ENCODE measurements at places on chromosomes 13 and 19.
A peak's percentile ranks its signal among the peaks of the same experiment; 100 is the strongest.

DNA sequence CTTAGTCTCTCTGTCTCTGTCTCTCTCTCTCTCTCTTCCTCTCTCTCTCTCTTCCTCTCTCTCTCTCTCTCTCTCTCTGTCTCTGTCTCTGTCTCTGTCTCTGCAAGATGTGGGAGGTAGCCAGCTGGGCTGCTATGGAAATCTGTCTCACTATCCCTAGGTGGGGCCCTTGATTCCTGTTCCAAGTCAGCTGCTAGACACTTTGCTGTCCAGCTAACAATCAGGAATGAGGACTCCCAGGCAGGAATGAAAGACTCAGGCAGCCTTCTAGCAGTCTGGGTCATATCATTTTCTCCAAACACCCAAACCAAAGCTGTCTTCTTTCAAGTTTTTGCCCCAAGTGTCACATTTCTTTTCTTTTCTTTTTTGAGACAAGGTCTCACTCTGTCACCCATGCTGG is 23.2 kb downstream of the CATSPERD start:
- no peak for DNase-seq

DNA sequence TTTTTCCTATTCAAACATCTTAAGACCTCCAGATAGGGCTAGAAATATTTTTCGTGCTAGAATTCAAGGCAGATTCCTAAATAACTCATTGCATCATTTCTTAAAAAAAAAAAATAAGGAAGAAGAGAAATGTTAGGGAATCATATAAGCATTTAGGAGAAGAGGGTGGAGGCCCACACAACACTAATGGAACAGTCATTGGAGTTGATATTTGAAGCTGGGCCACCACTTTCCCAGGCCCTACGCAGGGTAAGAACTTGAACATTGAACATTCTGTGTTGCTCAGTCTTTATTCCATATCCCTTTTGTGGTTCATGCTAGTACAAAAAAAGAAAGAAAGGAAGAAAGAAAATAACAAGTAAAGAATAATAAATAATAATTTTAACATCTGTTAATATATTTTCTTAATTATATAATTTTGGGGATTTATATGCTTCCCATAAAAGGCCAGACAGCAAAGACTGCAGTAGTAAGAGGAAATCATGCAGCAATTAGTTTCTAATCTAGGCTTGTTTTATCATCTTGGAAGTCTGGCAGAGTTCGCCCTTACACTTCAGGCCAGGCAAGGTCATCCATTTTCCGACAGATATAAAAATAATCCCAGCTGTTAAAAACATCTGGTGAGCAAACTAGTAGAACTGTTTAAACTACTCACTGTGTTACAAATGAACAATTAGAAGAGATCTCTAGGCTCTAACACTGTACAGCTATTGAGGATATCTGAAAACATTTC is 127.7 kb downstream of the FRY start:
- no peak for DNase-seq

DNA sequence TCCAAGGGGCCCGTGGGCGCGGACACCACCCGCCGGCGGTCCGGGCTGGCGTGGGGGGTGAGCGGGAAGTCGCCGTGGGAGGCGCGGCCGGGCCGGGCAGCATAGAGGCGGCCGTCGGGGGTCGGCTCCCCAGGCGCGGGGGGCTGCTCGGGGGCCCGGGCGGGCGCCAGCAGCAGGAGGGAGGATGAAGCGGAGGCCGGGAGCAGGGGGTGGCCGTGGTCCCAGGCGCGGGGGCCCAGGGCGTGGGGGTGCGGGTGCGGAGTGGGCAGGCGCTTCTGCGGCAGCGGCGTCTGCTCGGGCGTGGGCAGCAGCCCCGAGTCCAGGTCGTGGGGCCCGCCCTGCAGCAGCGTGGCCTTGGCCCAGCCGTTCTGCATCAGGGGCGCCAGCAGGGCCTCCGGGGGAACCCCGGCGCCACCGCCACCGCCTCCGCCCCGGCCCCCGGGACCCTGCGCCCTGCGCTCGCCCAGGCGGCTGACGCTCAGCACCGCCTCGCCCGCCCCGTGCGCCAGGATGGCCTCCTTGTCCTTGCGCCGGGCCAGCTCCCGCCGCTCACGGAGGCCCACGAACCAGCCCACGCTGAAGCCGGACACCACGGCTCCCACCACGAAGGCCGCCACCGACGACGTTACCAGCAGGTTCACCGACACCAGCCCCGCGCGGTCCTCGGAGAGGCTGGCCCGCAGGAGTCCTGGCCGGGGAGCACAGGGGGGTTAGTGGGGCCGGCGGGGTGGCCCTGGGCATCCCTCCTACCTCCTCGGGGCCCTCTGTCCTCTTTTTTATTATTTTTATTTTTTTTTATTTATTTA is 4.2 kb upstream of the LRG1 start:
- DNase-seq: no peak

DNA sequence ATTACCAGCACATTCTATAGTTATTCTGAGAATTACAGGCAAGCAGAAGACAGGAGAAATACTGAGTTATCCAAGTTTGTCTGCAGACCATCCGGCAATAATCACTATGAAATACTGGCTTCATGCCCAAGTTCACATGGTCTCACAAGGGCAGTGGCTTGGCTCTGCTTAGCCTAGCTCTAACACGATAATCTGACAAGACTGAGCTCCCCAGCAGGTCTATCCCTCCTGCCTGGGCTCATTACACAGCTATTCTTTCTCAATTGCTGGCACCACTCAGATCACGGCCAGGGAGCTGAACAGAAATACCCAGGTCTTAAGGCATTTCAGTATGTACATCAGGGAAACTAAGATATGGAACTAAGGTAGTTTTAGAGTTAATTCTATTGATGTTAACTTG is 361.6 kb upstream of the PCDH20 start:
- peak; percentile 11 for DNase-seq

DNA sequence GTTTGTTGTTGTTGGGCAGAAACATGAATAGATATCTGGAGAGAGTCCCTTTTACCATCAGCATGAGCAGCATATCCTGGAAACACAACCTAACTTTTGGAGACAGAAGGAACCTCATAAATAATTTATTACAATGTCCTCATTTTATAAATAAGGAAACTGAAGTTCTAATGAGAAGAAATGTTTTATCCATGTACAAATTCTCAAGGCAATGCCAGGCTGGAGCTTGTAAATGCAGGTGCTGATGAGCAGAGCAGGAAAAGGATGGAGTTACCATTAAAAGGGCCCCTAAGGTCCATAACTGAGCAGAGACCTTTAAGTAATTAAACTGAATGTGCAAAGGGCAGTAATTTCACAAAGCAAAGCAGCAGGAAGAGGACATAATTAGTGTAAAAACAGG is 17.3 kb downstream of the LCP1 start:
- peak; percentile 15 for DNase-seq

- DNase-seq: no peak
Observed at GRCh38 chr13:82294226-82294625, 1588.0 kb downstream of the SLITRK1 start.

- no peak for DNase-seq
Observed at GRCh38 chr13:98528663-98529064, 48.2 kb downstream of the STK24 start.

DNA sequence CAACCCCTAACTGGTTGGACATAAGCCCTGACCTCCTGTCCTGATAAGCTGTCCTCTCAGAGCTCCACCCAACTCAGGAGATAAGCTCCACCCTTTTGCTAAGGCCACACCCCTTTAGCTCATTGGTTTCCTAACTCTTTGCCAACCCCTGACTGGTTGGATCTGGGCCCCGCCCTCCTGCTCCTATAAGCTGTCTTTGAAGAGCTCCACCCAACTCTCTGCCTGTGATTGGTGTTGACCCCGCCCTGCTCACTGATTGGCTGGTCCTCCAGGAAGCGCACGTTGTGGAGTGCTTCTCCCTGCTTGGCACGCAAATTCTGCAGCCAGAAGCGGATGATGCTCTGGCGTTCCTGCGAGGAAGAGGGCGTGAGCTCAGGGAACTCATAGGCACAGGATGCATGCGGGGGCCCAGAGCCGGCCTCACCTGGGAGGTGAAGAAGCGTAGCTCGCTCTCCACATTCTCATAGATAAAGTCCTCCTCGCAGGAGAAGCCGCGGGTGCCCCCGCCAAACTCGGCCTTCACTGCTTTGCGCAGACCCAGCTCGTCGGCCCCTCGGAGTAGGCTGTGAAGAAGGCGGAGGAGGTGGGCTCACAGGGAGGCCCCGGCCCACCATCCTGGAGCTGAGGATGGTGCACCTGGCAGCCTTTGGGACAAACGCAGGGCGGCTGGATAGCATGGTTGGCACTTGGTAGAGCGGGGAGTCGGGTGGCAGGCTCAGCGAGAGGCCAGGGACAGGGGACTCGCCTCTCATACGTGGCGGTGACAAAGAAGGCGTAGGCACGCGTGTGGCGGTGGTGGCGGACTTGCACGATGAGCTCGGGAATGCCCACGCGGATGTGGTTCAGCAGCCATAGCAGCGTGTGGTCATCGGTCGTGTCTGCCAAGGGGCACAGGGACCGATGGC is 1.7 kb downstream of the ANO8 start:
- DNase-seq: peak; percentile 77

- DNase-seq: no peak
Observed at GRCh38 chr13:62176051-62176450, 760.4 kb upstream of the PCDH20 start.

GRCh38 chr19:48480558-48481500 is 11.7 kb downstream of the CYTH2 start:
- DNase-seq: no peak

DNA sequence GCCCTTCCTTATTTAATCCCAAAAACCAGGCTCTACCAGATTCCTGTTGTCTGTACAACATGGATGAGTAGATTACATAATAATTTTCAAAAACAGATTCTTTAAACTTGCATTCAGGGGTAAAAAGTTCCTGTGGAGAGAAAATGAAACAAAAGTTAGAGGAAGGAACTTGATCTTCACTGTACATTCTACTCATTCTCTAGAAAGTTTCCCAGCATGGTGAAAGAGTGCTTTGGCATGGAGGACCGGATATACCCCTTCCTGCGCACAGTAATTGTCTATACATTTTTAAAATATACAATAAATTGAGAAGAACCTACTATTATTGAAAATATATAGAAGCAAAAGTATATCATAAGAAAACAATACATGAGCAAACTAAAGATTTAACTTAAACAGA is 274.2 kb downstream of the ITGBL1 start:
- DNase-seq: no peak

GRCh38 chr19:2477141-2477710 is 1.3 kb downstream of the GADD45B start:
- no peak for DNase-seq

DNA sequence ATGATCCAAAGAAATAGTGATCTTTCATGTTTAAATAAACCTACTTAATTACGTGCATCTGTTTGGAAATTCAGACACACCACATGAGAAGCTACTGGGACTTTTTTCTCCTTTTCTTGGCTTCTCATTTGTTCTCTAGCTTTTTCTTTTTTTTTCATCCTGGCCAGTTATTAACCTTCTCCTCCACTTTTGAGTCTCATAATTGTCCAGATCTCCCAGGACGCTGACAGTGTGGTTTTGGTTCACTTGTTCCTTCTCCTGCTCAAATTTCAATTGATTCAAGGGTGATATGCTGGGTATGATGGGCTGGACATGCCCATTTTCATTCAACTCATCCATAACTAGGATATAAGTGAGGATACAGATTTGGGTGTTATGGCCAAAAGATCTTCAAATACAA is 152.3 kb downstream of the TM9SF2 start:
- DNase-seq: no peak

GRCh38 chr19:29538146-29538545 is 12.4 kb downstream of the VSTM2B start:
- DNase-seq: no peak

DNA sequence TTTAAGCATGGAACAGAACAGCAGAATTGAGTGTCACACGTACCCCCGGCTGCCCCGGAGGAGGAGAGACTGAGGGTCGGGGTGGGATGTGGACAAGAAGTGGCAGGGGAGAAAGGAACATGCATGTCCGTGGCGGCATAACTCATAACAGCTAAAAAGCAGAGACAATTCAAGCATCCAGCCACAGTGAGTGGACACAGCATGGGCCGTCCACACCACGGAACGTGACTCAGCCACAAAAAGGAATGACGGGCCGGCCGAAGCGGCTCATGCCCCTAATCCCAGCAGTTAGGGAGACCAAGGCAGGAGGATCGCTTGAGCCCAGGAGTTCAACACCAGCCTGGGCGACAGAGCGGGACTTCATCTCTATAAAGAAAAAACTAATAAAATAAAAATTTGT is 7.6 kb downstream of the DOHH start:
- DNase-seq: no peak

DNA sequence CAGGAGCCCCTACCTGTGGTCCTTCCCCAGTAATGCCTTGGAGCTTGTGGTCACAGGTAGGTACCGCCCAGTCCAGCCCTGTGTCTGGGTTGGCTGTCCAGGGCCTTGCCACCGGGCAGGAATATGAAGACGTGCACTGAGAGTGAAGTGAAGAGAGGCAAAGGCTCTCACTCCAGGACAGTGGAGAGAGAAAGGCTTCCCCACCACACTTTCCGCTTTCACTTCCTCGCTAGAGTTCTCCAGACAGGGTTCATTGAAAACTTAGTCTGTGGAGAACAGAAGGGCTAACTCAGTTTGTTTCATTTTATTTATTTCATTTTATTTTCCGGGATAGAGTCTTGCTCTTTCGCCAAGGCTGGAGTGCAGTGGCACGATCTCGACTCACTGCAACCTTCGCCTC is 14.2 kb downstream of the FCAR start:
- DNase-seq: no peak

DNA sequence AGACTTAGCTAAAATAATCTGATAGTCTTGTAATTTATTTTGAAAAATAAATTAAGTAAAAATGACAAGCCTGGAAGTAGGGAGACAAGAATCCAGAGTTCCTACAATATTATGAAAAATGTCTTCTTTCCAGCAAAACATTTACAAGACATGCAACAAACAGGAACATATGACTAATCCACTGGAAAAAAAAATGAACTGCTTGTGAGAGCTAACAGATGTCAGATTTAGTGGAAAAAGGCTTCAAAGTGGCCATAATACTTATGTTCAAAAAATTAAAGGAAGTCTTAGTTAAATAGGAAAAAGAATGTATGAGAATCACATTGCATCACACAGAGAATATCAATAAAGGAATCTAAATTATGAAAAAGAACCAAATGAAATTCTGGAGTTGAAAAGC is 2082.0 kb upstream of the PCDH20 start:
- DNase-seq: no peak

DNA sequence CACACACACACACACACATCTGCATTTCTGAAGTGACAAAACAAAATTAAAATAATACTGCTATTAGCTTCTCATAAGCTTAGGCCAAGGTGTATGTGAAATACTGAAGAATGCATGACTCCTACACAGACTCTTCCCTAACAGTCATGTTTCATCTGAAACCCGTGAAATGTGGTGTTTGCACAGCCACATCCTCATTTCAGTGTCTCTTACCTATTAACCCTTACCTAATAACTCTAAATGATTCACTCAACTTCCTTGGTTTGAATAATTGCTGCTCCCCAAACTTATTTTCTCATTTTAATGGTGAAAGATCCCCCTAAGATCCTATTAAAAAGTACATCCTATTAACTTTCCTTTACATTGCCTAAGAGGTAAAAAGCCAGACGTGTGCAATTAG is 117.6 kb downstream of the MIPEP start:
- DNase-seq: no peak

DNA sequence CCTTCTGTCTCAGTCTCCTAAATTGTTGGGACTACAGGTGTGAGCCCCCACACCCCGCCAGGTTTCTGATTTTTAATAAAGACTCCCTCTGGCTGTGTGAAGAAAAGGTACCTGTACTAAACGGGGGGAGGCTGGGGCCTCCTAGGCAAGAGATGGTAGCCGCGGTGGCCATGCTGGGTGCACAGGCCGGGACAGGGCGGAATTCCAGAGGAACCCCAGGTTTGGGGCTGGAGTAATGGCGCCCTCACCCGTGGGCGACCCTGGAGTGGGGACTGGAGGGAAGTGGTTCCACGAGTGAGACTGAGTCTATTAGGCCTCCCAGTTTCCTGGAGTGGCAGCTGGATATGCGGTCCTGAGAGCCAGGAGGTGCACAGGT is 1.6 kb upstream of the CBARP start:
- DNase-seq: no peak
